D721Med (cell line): ENCODE measurements at places on chromosomes 12 and 14.

GRCh38 chr14:28774764-28775735, 8.5 kb downstream of the FOXG1 start:
- DNase-seq = no peak

DNA sequence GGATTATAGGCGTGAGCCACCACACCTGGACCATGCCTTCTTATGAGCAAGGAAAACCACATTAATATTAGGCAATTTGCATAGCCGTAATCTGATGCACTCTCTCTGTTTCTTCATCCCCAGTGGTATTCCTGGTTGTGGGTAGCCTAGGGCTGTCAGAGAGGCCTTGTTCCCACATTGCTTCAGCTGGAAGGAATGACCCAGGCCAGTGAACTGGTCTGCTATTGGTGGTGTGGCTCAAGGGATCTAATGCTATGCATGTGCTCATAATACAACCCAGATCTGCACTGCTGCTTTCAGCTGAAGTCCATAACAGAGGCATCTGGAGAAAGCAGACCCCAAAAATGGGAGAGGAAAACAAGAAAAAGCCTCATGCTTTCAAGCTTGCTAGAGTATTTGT, 33.1 kb upstream of the G2E3 start:
- no peak for DNase-seq

DNA sequence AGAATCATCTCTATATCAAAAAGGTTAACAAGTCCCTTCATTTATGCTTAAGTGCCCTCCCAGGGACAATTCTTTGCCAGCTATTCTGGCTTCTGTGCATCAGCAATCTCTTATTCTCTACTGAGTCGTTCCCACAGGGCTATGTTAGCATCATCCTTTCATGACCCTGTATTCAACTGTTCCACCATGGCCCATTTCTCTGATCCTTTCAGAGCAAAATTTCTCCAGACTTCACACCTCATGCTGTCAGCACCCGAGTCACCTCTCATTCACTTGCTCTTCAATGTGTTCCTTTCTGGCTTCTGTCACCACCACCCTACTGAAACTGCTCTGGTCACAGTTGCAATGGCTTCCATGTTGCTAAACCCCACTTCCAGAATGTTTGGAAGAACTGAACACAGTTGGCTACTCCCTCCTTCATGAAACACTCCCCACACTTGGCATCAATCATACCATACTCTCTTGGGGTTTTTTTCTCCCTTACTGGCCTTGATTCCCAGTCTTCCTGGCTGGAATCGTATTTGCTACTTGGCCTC, 159.5 kb upstream of the HMGA2 start:
- no peak for DNase-seq

- no peak for DNase-seq
These were observed 13.2 kb downstream of the KCNC2 start for GRCh38 chr12:75196408-75196807.

- DNase-seq = no peak
These were observed 2.6 kb downstream of the SVOP start for GRCh38 chr12:109018296-109018695.

DNA sequence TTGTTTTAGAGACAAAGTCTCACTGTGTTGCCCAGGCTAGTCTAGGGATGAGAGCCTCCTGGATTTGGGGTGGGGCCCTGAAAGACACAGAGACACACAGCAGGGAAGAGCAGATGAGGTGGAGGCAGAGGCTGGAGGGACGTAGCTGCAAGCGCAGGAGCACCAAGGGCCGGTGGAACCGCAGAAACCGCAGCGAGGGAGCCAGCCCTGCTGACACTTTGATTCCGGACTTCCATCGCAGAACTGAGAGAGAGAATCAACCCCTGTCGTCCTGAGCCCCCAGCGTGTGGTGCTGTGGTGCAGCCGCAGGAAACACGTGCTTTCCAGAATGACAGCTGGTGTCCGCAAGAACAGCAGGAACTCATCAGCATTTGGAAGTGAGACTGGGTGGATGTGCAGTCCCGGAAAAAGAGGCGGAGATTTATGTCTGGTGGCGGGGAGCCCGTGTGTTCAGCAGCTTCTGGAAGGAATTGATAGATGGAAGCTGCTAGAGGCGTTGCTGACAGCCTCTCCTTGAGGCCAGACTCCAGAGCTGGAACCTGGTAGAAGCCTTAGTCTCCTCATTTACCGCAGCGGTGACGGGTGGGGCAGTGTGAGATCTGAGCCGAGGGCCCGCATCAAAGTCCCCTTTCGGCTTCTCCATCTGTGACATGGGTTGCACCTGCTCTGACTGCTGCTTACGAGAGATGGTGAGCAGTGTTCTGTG, 21.9 kb upstream of the KLC1 start:
- DNase-seq = no peak

DNA sequence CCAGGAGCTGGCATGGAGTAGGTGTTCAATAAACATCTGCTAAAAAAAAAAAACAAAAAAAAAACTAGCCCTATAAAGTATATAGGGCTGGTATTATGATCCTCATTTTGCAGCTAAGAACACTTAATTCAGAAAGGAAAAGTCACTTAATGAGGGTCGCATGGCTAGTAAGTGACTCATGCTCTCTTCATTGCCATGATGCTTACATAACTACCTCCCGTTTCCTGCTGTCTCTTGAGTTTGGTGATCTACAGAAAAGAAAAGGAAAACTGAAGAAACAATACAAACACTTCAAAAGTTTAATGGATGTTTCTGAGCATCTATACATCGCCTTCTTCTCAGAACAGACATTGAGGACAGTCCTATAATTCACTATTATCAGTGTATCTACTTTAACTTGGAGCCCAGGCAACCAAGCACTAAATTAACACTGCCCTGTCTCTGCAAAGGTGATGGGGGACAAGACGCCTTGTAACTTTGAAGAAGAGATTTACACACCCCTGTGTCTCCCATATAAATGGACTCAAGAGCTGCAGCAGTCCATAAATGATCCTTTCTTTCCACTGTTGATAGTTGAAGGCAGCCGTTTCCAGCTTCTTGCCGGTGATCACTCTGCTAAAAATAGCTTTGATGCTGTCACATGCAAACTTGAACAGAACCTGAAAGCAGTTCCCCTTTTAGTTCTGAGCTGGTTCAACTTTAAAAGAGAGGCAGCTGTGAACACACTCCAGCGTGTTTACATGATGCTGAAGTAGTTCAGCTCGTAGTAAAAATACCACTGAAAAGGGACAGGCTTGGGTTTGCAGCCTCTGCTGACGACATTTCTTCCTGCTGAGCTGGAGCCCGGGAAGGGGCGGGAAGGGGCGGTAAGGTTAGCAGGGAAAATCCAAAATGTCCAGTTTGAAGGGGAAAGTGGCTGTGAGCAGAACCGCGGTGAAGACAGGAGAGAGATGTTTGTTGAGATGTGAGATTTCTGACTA, 113.3 kb downstream of the FOXN3 start:
- no peak for DNase-seq

GRCh38 chr12:118874698-118875548, 106.4 kb upstream of the SRRM4 start:
- no peak for DNase-seq

GRCh38 chr12:10557329-10557728, 51.6 kb downstream of the EIF2S3B start:
- DNase-seq = no peak

- no peak for DNase-seq
These were observed 803.5 kb downstream of the FLRT2 start for GRCh38 chr14:86333493-86333892.

- no peak for DNase-seq
These were observed 4.3 kb upstream of the OR5AU1 start for GRCh38 chr14:21160061-21160610.

GRCh38 chr14:103126088-103126872, 3.0 kb downstream of the TNFAIP2 start:
- no peak for DNase-seq

GRCh38 chr12:49783917-49784676, 42.7 kb downstream of the TMBIM6 start:
- DNase-seq = no peak

GRCh38 chr12:131025234-131025633, 71.5 kb downstream of the ADGRD1 start:
- DNase-seq = no peak

DNA sequence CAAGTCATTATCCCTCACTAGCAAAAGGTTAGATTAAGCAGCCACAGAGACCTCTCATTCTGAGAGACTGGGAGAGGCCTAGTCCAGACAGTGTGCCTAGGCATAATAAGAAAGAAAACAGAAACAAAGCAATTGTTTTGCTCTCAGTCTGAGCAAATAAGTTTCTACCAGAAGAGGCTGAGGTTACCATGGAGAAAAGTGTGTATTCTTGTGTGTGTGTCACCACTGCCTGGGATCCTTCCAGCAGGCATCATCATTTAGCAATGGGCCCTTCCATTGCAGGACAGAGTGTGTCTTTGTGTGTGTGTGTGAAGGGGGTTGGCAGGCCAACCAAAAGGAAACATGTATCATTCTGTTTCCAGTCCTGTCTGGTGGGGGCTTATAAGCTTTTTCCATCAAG, 3.7 kb downstream of the EFS start:
- DNase-seq = no peak

GRCh38 chr14:53501361-53502211, 348.5 kb upstream of the DDHD1 start:
- DNase-seq = no peak
